Heart left ventricle (tissue), 16 donors: ENCODE measurements at places on chromosomes 4 and X. TPM values are rescaled to one million over a fixed set of nuclear protein-coding genes. Genes with fewer than 3 reads are reported as not detected.

The DKK2 gene
- total RNA-seq: 2.5 TPM

The CXorf65 gene
- not detected for total RNA-seq

The FGF2 gene
- 5.9 TPM for total RNA-seq

The STEEP1 gene
- 16.5 TPM for total RNA-seq

The IQCM gene
- total RNA-seq: not detected

The PLA2G12A gene
- 52.9 TPM for total RNA-seq

The RIPPLY1 gene
- not detected for total RNA-seq

The NUDT11 gene
- 0.32 TPM for total RNA-seq

The RHOXF2 gene
- not detected for total RNA-seq

The ZNF280C gene
- 1.8 TPM for total RNA-seq

The XPNPEP2 gene
- total RNA-seq: 0.37 TPM

The CRMP1 gene
- 2.4 TPM for total RNA-seq

The SPP1 gene
- total RNA-seq: 8.6 TPM
